ENCODE measurements at places on chromosomes 13 and 19.

DNA sequence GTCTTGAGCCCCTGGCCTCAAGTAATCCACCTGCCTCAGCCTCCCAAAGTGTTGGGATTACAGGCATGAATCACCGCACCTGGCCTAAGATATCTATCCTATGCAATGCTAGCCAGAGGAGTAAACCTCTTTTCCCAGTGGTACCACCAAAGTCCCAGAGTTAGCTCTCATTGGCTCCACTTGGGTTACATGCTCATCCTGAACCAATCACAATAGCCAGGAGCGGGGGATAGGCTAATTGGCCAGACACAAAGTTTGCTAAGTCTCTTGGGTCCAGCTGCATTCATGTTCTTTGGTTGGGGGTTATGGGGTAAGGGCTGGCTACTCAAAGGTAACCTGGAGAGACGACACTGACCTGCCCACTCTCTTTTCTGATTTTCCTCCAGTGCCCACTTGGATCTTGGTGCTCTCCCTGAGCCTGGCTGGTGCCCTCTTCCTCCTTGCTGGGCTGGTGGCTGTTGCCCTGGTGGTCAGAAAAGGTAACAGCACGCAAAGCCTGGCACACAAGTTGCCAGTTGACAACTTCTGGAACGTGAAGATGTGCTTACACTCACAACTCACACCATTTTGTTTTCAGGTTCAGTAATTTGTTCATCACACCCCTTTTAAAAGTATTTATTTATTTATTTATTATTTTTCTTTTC lies 7.8 kb downstream of the C19orf38 start:
- DNase-seq: no peak

DNA sequence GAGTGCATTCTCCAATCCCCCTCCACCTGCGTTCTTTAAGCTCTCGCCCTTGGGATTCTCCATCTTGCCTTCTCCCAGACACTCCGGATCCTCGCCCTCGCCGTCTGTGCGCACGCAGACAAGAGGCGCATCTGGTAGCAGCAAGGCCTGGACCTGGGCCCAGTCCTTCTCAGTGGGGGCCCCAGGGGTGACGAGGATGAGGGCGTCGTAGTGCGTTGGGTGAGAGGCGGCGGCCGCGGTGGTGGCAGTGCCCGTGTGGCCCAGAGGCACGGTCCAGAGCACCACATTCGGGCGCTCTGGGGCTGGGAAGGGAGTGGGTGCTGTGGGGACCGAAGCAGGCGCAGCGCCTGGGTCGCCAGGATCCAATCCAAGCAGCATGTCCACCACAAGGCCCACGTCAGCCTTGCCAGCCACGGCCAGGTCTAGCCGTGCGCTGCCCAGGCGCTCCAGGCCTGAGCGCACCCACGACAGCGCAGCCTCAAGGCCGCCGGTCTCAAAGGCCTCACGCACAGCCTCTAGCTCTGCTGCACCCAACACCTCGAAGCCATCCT lies 3.1 kb downstream of the IRGQ start:
- no peak for DNase-seq

- DNase-seq: no peak
These were observed 17.8 kb upstream of the NAA16 start for GRCh38 chr13:41293272-41293671.

DNA sequence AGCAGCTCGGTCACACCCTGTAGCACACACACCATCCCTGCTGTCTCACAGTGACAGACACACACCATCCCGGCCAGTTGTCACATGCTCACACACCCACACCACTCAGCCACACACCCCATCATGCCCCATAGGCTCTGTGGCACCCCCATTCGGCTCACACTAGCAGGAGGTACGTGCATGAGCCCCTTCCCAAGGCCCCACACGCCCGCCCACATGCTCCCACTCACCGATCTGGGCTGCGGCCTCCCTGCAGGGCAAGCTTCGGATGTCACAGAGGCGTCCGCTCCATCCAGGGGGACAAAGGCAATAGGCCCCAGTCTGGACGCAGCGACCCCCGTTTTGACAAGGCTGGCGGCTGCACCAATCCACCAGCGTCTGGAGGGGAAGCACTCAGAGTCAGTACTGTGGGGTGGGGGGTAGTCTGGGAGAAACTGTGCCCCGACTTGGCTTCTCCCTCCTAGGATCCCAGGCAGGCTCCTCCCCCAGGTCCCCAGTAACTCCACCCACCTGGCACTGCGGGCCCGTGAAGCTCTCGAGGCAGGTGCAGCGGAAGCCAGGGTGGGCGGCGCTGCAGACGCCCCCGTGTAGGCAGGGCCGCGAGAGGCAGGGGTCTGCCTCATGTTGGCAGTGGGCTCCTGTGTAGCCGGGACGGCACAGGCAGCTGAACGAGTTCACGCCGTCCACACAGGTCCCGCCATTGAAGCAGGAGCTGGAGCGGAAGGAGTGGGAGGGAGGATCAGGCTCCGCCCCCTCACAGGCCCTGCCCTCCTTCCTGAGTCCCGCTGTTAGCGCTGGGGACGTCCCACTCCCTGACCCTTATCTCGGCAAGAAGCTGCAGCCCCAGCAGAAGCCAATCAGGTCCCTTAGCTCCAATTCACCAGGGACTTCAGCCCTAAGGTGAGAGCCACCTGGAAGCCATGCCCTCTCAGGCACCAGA lies 20.1 kb downstream of the NOTCH3 start:
- no peak for DNase-seq

- DNase-seq: no peak
These were observed 2.0 kb downstream of the FGF22 start for GRCh38 chr19:641702-642101.

DNA sequence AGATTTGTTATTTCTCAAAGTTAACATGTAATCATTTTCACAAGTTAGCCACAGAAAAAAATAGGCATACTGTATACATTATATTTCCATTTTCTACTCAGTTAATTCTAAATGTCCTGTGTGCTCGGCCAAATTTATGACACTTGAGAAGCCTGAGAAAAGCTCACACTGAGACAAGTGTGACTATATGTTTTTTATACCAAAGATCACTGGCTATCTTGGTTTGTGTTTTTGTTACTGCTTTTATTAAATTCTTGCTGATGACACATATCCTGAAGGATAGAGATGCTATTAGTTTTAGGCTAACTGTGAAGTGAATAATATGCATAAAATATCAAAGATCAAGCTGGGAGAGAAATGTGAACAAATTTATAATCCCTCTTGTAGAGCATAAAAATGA lies 49.3 kb upstream of the IL17D start:
- DNase-seq: no peak
